ENCODE measurements at places on chromosomes 11 and 22. TPM values are rescaled to one million over a fixed set of nuclear protein-coding genes. Genes with fewer than 3 reads are reported as not detected.

Gene GAB4
- not detected for total RNA-seq

Gene OMP
- total RNA-seq: not detected

Gene SLC5A12
- not detected for total RNA-seq

Gene ZNF215
- total RNA-seq: 0.80 TPM

Gene OR56B4
- not detected for total RNA-seq

Gene MISFA
- total RNA-seq: 2.6 TPM

Gene POU2AF2
- not detected for total RNA-seq

Gene WT1
- 11.6 TPM for total RNA-seq

GRCh38 chr22:37148742-37149665 lies 712 bp downstream of the IL2RB start:
- no peaks in the 10 kb centered on the region for H3K27me3 ChIP-seq
- DNase-seq: no peak
- no peak overlapping the region for H3K4me3 ChIP-seq

- no peaks in the 10 kb centered on the region for H3K36me3 ChIP-seq
- H3K27ac ChIP-seq: peak overlapping the region; percentile 43
- no peaks in the 10 kb centered on the region for H3K27me3 ChIP-seq
- no peak for DNase-seq
- H3K4me3 ChIP-seq: no peak overlapping the region
Observed at GRCh38 chr22:41782316-41782715, 18.2 kb upstream of the CCDC134 start.

DNA sequence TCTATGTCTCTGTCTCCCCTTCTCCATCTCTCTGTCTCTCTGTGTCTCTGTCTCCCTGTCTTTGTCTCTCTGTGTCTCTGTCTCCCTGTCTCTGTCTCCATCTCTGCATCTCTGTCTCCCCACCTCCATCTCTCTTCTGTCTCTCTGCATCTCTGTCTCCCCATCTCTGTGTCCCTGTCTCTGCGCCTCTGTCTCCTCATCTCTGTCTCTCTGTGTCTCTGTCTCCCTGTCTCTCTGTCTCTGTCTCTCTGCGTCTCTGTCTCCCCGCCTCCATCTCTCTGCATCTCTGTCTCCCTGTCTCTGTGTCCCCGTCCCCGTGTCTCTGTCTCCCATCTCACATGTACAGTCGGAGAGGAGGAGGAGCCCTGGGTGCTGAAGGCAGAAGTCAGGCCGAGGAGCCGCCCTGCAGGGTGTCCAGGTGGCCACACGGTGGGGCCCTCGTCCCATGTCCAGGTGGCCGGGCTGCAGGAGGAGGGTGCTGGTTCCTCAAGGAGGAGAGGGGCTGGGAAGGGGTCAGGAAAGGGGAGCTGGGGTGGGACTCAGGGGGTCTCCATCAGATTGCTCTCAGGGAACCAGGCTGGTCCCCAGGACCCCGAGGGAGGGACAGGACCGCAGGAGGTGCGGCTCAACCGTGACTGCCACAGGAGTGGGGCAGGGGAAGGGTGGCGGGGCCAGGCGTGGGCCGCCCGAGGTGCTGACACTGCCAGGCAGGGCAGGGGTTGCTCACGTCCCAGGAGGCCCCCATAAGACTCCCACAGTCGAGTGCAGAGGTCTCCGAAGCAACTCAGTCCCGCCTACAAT lies 25.6 kb upstream of the TH start:
- no peak overlapping the region for H3K4me3 ChIP-seq
- H3K4me1 ChIP-seq: no peaks in the 10 kb centered on the region
- peak; percentile 78 for DNase-seq
- H3K36me3 ChIP-seq: no peaks in the 10 kb centered on the region
- H3K27ac ChIP-seq: no peak overlapping the region

DNA sequence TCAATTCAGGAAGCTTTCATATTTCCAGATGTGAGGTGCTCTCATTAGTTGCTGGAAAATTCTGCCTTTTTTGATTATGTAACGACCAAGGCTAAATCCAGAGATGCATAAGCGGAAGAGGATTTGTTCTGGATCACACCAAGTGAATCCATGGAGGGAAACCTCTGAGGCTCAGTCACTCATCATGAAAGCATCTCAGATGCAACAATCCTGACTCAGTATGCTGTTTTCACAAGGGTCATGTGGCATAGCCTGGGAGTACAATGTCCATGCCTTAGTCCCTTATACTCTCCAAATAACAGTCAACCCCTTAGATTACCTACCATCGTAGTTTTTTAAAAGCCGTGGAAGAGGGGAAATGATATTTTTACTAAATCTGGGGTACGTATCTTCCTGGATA lies 445.6 kb downstream of the NTM start:
- no peaks in the 10 kb centered on the region for H3K4me1 ChIP-seq
- H3K27me3 ChIP-seq: peaks cover 13% of the 10 kb centered on the region
- H3K4me3 ChIP-seq: no peak overlapping the region
- DNase-seq: no peak

GRCh38 chr22:46774253-46774979 lies 12.0 kb downstream of the TBC1D22A start:
- H3K4me3 ChIP-seq: no peak overlapping the region
- peaks cover 23% of the 10 kb centered on the region for H3K4me1 ChIP-seq
- no peak for DNase-seq
- no peaks in the 10 kb centered on the region for H3K36me3 ChIP-seq
- H3K27ac ChIP-seq: peak overlapping the region; percentile 73
- H3K27me3 ChIP-seq: no peaks in the 10 kb centered on the region

DNA sequence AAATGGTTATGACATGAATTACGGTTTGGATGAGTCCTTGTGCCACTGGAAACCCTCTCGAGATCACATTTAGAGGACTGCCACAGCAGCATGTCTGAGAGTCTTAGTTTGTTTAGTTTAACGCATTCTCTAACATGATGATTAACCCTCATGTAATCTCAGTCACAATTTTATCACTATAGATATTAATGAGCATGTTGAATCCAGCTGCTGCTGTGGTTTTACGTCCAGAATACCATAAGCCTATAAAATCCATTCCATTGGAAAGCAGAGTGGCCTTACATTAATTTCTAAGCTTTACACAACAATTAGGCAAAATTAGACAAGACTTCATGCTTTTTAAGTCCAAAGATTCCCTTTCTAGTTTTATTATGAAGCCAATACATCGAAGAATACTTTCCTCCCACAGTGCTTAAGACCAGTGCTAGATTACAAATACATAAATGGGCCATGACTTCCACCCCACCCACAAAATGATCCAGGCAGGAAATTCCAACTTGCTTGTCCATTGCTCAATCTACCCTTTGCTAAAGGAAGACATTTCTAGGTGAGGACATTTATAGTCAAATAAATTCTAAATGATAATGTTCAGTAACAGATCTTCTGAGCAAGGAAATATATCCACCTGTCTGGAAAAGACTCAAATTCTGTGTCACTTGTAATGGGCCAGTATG lies 3.5 kb upstream of the ELMOD1 start:
- no peak overlapping the region for H3K27ac ChIP-seq
- H3K4me1 ChIP-seq: no peaks in the 10 kb centered on the region
- no peak overlapping the region for H3K4me3 ChIP-seq

GRCh38 chr11:38060920-38061319 lies 1462.9 kb upstream of the RAG2 start:
- no peak for DNase-seq
- H3K4me1 ChIP-seq: no peaks in the 10 kb centered on the region
- no peaks in the 10 kb centered on the region for H3K36me3 ChIP-seq
- H3K27me3 ChIP-seq: no peaks in the 10 kb centered on the region
- H3K27ac ChIP-seq: no peak overlapping the region
- H3K4me3 ChIP-seq: no peak overlapping the region

DNA sequence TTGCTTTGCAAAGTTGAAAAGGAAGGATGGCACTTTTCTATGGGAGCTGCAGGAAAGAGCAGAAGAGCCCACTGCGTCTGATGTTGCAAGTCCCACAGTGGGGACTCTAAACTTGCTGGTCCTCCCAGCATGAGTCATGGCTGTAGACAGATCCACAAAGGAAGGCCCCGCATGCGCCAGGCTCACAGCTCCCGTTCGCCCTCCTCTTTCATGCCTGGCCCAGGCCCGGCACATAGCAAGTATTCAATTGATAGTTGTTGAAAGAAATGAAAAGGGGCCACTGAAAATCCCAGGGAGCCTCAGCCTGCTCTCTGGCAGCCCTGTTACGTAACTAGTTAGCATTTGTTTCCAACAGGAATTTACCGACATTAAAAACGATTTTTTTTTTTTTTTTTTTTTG lies 18.9 kb downstream of the AP1B1 start:
- no peaks in the 10 kb centered on the region for H3K27me3 ChIP-seq
- H3K4me1 ChIP-seq: peaks cover 4% of the 10 kb centered on the region
- no peaks in the 10 kb centered on the region for H3K36me3 ChIP-seq
- H3K27ac ChIP-seq: peak overlapping the region; percentile 22
- no peak overlapping the region for H3K4me3 ChIP-seq

- H3K27me3 ChIP-seq: no peaks in the 10 kb centered on the region
- no peaks in the 10 kb centered on the region for H3K4me1 ChIP-seq
- no peak for DNase-seq
- no peak overlapping the region for H3K4me3 ChIP-seq
- H3K27ac ChIP-seq: no peak overlapping the region
Observed at GRCh38 chr11:27013781-27014361, 20.0 kb downstream of the FIBIN start.

- no peak within 1 kb of the TSS for H3K27ac ChIP-seq
- H3K27me3 ChIP-seq: no peaks in the 10 kb centered on the region
- no peak within 1 kb of the TSS for H3K4me3 ChIP-seq
- no peaks in the 10 kb centered on the region for H3K4me1 ChIP-seq
- H3K36me3 ChIP-seq: no peaks in the 10 kb centered on the region
Observed at GRCh38 chr11:123754101-123754568, at the start of gene OR6X1. Gene OR6X1 (minus strand): TSS chr11:123754518. CDS start chr11:123754518, 0 bp downstream.

DNA sequence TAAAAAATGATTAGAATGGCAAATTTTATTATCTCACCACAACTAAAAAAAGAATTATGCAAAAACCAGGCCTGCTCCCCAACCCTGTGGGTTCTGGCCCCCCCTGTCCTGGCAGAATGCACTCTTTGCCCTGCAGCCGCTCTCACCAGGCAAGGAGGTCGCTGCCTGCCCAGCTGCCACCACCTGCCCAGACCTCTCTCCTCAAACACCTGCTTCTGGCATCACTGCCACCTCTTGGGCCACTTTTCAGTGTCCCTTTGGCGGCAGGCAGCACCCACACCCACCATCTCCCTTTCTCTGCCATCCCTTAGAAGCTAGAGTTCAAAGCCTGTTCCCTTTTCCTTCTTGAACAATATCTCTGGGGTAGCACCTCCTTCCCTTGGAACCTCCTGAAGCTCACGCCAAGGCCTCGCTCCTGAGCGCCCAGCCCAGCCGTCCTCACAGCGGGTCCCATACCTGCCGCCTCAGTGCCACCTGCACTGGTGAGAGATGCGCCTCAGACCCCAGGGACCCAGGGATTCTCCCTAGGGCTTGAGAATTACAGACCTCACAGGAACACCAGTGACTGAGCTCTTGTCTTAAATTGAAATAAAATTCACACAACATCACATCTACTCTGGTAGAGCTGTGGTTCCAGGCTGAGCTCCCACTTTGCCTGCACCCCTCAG lies 44.6 kb downstream of the SGSM3 start:
- no peak overlapping the region for H3K4me3 ChIP-seq
- DNase-seq: no peak
- no peaks in the 10 kb centered on the region for H3K4me1 ChIP-seq
- no peaks in the 10 kb centered on the region for H3K27me3 ChIP-seq
- H3K36me3 ChIP-seq: peaks cover 3% of the 10 kb centered on the region

DNA sequence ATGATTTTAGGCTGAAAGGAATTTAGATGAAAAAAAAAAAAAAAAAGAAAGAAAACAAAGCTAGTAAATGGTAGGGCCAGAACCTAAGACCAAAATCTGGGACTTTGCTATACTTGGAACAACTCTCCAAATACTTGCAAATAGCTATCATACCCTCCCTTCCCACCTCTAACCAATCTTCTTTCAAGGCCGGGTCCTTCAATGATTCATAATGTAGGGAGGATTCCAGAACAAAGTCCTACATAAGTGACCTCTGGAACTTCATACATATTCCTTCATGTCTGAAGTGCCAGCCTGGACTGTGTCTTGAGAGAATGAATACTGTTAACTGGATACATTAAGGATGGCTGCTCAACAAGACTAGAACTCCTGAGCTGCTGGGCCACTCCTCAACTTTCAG lies 9.9 kb downstream of the STK33 start:
- H3K4me1 ChIP-seq: no peaks in the 10 kb centered on the region
- no peak overlapping the region for H3K27ac ChIP-seq
- no peaks in the 10 kb centered on the region for H3K36me3 ChIP-seq
- no peak for DNase-seq
- H3K4me3 ChIP-seq: no peak overlapping the region

DNA sequence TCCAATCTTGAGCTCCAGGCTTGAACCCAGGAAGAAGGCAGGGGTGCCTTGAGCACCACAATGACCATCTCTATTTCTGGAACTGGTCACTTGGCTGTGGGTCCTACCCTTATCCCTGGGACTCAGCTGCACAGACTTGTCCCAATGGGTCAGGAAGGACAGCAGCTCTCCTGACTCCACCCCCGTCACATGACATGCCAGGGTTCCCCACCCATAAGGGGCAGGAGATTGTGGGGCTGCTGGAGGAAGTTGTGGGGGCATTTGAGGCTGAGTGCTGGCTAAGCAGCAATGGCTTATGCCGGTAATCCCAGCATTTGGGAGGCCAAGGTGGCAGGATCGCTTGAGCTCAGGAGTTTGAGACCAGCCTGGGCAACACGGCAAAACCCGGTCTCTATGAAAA lies 56.2 kb downstream of the NFAM1 start:
- peak overlapping the region; percentile 36 for H3K27ac ChIP-seq
- DNase-seq: no peak
- no peaks in the 10 kb centered on the region for H3K36me3 ChIP-seq
- H3K4me3 ChIP-seq: no peak overlapping the region
- H3K4me1 ChIP-seq: no peaks in the 10 kb centered on the region

DNA sequence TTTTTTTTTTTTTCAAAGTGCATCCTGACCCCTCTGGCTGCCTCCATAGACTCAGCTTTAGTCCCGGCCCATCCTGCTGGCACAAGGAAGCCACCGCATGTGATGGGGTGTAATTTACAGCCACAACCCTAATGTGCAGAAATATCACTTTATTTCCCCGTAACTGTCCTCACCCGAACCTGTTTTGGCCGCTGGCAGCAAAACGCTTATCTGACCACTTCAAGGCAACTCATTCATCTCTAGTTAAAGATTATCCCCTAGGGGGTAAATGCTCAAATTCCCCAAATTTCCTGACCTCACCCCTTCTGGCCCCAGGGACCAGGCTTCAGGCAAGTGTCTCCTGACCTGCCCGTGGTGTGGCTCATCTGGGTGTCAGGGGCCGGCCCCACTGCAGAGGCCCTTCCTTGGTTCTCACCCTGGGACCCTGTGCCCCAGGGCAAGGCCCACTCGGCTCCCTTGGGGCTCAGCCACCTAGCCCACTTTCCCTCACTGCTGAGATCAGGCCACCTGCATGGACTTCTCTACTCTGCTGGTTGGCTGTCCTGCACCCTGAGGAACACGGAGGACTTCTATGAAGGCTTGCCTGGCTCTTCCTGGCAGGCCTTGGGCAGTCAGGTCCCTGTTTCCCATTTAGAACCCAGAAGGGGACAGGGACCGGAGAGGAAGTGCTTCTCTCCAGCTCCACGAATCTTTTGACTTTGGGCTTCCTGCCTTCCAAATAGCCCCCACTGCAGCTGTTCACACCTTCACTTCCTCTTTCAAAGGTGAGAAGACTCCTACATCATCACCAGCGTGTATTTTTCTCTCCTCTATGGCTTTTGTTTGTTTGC lies 53.3 kb downstream of the WNT11 start:
- no peaks in the 10 kb centered on the region for H3K36me3 ChIP-seq
- H3K27ac ChIP-seq: peak overlapping the region; percentile 40
- no peaks in the 10 kb centered on the region for H3K27me3 ChIP-seq

Measured in breast epithelium (tissue), 4 donors.